Activated T-cell treated with anti-CD3 and anti-CD28 coated beads for 4 hours (primary cell): ENCODE measurements at places on chromosomes 12 and 14.
A peak's percentile ranks its signal among the peaks of the same experiment; 100 is the strongest.

- DNase-seq = no peak
These were observed 5.9 kb downstream of the CIPC start for GRCh38 chr14:77103951-77104350.

GRCh38 chr12:126895951-126896913 lies 1370.7 kb upstream of the TMEM132C start:
- no peak for DNase-seq

DNA sequence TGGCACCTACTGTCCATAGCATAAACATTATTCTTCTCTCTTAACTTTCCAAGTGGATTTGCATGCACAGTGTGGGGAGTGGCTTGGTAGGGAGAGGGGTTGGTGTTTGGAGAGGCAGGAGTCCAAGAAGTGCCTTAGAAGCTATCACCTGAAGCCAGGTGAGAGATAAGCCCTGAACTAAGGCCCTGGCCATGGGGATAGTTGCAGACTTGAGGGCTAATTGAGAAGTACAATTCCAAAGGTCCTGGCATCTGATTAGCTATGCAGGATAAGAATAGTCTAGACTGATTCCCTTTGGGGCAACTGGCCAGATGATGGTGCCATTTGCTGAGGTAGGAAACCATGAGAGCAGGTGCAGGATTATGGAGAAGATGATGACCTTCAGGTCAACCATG lies 2.0 kb upstream of the PCK2 start:
- DNase-seq = no peak

GRCh38 chr12:94111302-94111701 lies 37.1 kb upstream of the PLXNC1 start:
- DNase-seq = no peak

DNA sequence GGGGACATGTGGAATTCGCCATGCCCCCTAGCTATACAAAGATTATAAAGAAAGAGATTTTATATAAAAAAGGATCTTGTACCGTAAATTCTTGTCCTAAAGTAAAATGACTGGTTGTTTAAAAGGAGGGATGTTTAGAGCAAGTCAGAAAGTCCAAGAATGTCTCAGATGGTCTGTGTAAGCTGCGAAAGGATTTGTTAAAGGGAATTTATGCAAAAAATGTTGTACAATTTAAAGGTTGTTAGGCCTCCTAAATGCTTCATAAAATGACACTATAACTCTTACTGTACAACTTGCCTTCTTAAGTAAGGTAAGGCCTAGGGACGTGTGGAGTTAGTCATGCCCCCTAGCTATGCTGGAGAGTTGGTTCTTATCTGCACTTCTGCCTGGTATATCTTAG lies 237.6 kb downstream of the KCNH5 start:
- DNase-seq = no peak

DNA sequence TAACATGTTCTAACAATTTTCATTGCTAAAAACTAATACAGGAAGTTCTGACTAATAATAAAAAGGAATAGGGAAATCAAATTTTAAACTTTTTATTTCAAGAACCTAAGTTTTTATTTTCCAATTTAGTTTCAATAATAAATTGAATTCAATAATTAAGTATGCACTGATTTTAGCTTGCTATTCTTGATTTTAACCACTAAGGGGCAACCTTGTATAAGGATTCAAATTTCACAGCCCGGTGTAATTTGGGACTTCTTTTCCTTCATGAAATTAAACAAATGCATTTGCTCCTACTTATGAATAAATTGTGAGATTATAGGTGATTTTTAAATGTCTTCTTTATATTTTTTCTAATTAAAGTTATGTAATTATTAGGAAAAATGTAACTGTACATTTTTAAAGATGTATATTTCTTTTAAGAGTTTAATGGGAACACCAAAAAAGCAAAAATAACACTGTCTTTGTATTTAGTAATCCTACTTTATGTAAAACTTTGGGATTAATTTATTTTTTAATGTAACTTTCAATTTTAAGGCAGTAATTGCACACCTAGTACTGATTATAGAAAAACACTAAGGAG lies 241.4 kb upstream of the PDZRN4 start:
- no peak for DNase-seq

- DNase-seq = no peak
These were observed 163.4 kb downstream of the AKAP6 start for GRCh38 chr14:32492457-32492856.

- DNase-seq = peak; percentile 23
These were observed 107.7 kb upstream of the CAND1 start for GRCh38 chr12:67161322-67161918.

DNA sequence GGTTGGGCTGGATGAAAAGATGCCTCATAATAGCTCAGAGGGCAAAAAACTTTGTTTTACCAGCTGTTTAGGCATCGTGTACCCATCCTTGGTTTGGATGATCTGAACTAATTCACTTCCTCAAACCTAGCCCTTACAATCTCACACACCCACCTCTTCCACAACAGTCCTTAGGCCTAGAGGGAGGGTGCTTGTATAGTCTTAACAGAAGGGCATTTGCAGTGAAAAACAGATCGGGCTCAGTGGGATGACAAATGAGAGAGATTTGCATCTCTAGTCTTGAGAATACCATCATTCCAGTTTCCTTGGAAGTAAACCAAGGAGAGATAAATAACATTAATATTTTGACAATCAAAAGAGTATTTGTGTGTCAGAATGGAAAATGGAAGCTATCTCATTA lies 11.0 kb downstream of the SLCO1A2 start:
- DNase-seq = no peak

GRCh38 chr12:38156497-38157245 lies 159.9 kb upstream of the ALG10B start:
- DNase-seq = no peak

GRCh38 chr12:470133-470532 lies 10.4 kb downstream of the B4GALNT3 start:
- no peak for DNase-seq

- no peak for DNase-seq
These were observed 51.3 kb downstream of the CCDC85C start for GRCh38 chr14:99552572-99553216.

GRCh38 chr12:583251-583869 lies 79.9 kb downstream of the NINJ2 start:
- no peak for DNase-seq

- DNase-seq = no peak
These were observed 32.5 kb upstream of the SSPN start for GRCh38 chr12:26162905-26163304.

DNA sequence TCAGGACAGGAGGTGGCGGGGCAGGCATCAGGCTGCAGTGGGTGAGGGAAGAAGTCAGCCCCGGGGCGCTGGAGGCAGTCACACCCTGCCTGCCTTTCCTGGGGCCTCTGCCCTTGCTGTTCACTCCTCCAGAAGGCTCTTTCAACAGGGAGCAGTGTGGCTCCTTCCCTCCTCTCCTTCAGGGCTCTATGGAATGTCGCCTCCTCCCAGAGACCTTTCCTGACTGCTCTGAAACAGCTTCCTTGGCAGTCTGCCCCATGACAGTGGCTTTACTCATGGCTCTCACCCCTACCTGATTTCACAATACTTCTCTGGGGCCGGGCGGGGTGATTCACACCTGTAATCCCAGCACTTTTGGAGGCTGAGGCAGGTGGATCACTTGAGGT lies 7.1 kb downstream of the RHOF start:
- DNase-seq = no peak

GRCh38 chr12:44031472-44032185 lies 195.7 kb downstream of the TMEM117 start:
- no peak for DNase-seq

- no peak for DNase-seq
These were observed 54.6 kb downstream of the PROX2 start for GRCh38 chr14:74821267-74821915.

- no peak for DNase-seq
These were observed 80.0 kb downstream of the ATXN2 start for GRCh38 chr12:111519083-111519482.

- no peak for DNase-seq
These were observed 577.9 kb upstream of the TBX3 start for GRCh38 chr12:115261691-115262398.

- DNase-seq = no peak
These were observed 568 bp downstream of the CCDC184 start for GRCh38 chr12:48183876-48184548.

GRCh38 chr14:91523972-91524371 lies 13.9 kb upstream of the PPP4R3A start:
- DNase-seq = no peak

GRCh38 chr12:1933342-1934051 lies 15.0 kb upstream of the CACNA2D4 start:
- no peak for DNase-seq

GRCh38 chr14:58026219-58026618 lies 125.8 kb downstream of the ARMH4 start:
- DNase-seq = no peak

DNA sequence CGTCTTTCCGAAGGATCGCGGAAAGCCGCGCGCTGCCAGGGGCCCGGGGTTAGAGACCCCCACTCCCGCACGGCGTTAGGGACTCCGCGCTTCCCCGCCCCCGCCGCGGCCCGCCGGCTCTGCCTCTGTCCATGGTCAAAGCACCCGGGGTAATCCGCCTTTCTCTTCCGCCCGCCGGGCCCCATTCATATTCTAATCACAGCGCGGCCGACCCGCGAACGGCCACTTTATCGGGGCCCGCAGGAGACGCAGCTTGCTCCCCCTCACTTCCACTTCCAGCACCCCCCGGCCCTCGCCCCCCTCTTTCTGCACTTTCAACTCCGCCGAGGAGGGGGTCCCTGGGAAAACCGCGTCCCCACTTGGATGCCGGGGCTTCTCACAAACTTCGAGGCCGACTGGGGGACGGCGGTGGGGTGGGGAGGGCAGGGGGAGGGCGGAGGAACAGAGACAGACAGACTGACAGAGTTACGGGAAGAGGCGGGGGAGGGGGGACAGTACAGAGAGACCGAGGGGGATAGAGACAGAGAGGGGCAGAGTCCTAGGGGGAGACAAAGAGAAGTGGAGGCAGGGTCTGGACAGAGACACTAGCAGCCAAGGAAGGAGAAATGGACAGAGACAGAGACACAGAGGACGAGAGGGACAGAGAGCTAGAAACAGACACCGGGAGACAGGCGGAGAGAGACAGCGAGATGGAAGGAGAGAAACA lies 1.1 kb upstream of the RFX4 start:
- no peak for DNase-seq

DNA sequence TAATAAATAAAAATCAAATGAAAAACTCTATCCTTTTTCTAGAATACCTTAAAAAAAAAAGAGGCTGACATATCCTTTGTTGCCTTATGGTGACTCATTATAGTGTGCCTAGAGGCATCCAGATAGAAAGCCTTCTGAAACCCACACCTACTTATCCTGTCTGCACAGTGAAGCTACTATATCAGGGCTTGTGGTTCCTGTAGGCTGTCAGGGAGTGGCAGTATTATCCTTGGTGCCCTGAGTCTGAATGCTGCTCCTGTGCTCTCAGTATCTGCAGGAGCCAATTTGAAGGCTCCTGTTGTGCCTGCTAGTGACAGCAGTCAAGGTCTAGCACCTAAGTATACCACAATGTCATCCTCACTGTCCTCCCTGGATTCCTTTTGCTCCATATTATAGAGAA lies 168.4 kb upstream of the AVPR1A start:
- no peak for DNase-seq

- DNase-seq = no peak
These were observed 325.9 kb downstream of the ADAMTS20 start for GRCh38 chr12:43226151-43226550.

DNA sequence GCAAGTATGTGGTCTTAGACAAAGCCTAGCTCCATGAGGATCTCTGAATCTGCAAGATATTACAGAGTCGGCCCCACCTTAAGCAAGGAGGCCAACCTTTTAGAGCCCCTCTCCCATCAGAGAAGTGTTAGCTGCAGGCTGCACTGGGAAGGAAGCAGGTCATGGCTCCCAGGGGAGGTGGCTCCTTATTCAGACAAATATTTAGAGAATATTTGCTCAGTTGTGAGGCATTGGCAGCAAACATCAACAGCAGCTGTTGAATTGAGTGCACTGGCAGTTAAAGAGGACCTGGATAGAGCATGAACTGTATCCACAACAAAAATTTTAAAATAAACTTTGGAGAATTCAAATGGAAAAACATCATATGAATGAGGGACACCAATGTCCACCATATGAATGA lies 44.7 kb downstream of the FSCB start:
- DNase-seq = no peak
